ENCODE measurements at places on chromosomes 4 and X. TPM values are rescaled to one million over a fixed set of nuclear protein-coding genes. Genes with fewer than 3 reads are reported as not detected.

Gene XIAP
- total RNA-seq = 44.2 TPM

Gene NUP62CL
- total RNA-seq = 0.64 TPM

Gene UCHL1
- 143 TPM for total RNA-seq

Gene MUC7
- total RNA-seq = not detected

Gene TKTL2
- 0.32 TPM for total RNA-seq

- no peaks in the 10 kb centered on the region for H3K27me3 ChIP-seq
- no peak overlapping the region for H3K4me3 ChIP-seq
- H3K36me3 ChIP-seq = no peaks in the 10 kb centered on the region
- no peak overlapping the region for H3K27ac ChIP-seq
- DNase-seq = no peak
Observed at GRCh38 chr4:61500883-61501282, 300.8 kb downstream of the ADGRL3 start.

- H3K4me3 ChIP-seq = no peak overlapping the region
- H3K4me1 ChIP-seq = no peaks in the 10 kb centered on the region
Observed at GRCh38 chr4:59608466-59608865, 1591.7 kb upstream of the ADGRL3 start.

DNA sequence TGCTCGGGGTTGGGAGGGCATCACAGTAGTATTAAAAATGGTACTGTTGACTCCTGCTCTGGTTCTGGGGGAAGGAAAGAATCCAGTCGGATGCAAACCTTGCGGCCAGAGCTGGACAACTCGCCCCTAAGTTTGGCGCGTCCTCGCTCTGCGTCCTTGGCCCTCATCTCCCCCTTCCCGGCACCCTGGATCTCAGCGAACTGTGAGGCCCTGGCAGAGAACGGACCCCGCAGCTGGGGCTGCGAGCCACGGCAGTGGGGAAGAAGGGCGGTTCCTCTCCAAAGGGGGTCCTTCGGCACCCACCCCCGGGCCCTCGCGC, 14.0 kb downstream of the ARHGEF6 start:
- H3K4me3 ChIP-seq = peak overlapping the region; percentile 62
- no peaks in the 10 kb centered on the region for H3K27me3 ChIP-seq
- no peaks in the 10 kb centered on the region for H3K36me3 ChIP-seq

Data from breast epithelium (tissue), 4 donors.